ACHN (cell line): ENCODE measurements at places on chromosomes 2 and 18.

DNA sequence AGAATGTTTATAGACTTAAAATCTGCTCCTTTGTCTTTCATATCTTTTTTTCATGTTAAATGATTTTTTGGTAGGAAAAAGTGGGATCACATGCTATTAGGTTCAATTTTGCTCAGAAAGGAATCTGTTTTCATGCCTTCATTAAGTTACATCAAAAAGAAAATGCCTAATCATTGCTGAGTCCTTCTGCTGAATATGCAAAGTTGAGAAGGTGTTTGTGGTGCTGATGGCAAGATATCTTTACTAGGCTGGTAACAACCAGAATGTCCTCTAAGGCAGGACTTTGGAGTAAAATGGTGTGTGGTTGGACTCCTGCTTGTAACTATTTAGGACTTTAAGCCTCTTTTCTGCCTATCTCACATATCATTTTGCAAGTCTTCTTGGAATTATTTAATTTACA is 88.3 kb downstream of the TRIB2 start:
- no peak for DNase-seq

DNA sequence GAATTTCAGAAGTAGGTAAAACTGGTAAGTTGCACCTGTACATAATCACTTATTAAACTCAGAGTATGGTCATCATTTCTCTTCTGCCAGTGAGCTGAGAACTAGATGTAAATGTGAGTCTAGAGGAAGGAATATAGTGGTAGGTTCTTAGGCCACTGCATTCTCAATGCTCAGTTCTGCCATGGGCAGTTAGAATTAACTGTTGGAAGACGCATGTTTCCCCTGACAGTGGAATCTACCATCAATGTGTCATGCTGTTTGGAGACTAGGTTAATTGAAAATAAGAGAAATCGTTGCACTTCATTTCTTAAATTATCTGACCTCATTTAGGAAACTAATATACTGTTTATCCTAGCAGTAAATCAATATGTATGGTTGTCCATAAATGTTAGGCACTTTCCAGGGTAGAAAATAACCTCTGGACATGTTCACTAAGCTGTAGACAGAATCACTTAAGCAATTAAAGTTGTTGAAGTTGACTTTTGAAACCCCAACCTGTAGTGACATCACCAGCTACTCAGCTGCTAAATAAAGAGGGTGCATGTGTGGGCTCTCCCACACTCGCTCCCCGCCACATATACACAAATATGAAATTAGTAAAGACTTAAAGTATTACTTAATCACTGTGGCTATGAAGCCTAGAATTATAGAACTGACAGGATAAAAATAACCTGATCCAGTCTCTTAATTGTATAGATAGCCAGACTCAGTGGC is 91.5 kb upstream of the NOSTRIN start:
- no peak for DNase-seq

DNA sequence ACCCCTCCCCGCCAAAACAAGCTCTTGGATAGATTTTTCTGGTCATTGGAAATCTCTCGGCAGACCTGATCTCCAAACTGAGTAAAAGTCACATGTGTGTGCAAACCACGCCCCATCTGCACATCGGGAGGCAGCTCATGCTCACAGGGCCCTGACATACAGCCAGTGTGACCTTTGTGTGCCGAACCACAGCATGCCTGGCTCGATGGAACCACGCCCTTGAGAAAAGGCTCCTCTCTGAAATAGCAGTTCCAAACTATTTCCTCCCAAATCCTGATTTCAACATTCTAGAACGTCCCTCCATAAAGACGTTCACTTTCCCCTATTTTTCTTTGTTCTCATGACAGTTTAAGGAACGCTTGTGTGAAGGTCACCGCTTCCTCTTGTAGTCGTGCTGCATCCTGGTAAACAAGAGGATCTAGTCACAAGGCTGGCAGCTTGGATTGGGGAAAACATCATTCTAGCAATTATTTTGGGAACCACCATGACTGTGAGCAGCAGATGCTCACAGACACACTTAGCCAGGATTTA is 59.3 kb upstream of the MAP4K4 start:
- no peak for DNase-seq

DNA sequence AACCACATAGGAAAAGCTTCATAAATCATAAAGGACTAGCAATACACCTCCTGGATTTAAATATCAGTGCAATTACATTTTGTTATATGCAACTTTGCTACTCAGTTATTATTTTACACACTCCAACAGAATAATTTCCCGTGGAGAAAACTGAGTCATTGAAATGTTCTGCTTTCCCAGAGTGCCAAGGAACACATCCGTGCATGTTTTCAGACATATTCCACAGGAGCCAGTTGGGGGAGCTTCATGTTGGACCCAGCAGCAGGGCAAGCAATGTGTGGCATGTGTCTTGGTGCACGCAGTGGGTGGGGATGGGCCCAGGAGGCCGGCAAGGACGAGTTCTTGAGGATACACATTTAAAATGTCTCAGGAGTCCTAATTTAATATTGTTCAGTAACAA is 14.4 kb upstream of the SMIM21 start:
- no peak for DNase-seq

- no peak for DNase-seq
Observed at GRCh38 chr18:73461780-73462059, 593.9 kb upstream of the NETO1 start.

GRCh38 chr18:51617167-51617566 is 419.7 kb upstream of the MEX3C start:
- DNase-seq: no peak

DNA sequence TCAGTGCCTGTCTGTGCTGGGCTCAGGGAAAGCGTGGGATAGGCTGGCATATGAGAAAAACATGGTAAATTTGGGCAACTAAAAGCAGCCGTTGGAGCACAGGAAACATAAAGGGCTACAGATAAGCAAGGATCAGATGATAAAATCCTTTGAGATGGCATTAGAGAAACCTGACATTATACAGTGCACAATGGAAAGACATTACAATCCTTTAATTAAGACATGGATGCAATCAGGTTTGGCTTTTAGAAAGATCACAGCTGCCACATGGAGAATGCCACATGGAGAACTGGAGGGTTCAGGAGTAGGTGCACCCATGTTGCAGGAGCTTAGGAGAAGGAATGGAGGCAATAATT is 117.3 kb downstream of the CDC42EP3 start:
- no peak for DNase-seq

DNA sequence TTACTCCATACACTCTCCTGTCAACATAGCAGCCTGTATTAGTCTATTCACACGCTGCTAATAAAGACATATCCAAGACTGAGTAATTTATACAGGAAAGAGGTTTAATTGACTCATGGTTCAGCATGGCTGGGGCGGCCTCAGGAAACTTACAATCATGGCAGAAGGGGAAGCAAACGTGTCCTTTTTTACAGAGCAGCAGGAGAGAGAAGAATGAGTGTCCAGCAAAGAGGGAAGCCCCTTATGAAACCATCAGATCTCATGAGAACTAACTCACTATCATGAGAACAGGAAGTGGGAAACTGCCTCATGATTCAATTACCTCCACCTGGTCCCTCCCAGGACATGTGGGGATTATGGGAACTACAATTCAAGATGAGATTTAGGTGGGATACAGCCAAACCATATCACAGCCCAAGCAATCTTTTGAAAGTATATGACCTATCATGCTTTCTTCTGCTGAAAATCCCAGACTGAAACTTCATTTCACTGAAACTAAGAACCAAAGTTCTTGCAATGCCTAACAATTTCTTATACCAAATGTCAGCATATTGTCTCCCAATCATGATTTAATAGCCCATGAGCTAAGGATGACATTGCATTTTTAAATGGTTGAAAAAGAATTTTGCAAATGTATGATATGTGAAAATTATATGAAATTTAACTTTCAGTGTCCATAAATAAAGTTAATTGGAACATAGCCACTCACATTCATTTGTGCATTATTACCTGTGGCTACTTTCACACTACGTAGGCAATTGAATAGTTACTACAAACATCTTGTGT is 686.8 kb upstream of the ZEB2 start:
- no peak for DNase-seq

DNA sequence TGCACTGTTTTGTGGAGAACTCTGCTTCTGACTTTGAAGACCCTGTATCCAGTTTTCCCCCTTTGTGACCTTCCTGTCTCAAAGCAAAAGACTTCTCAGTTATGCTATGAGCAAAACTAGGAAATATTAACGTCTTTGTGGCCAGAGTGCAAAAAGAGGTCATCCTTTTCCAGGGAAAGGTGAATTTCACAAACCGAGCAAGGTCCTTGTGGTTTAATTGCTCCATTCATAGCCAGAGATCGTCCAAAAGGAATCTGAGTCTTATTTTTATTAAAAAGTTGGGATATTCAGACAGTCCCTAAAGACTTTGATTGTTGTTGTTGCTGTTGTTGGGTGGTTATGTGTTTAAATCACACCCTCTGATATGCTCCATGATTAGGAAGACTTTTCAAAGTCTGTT is 77.4 kb downstream of the NAB1 start:
- DNase-seq: no peak

- DNase-seq: peak; percentile 34
Observed at GRCh38 chr2:179239195-179239594, 25.4 kb downstream of the SESTD1 start.
